ENCODE measurements at places on chromosomes 7 and 10.
A peak's percentile ranks its signal among the peaks of the same experiment; 100 is the strongest.

GRCh38 chr7:142866361-142867096 lies 11.7 kb downstream of the EPHB6 start:
- DNase-seq: peak; percentile 82
- H3K27me3 ChIP-seq: no peaks in the 10 kb centered on the region
- no peak overlapping the region for H3K27ac ChIP-seq
- no peaks in the 10 kb centered on the region for H3K36me3 ChIP-seq

- no peaks in the 10 kb centered on the region for H3K27me3 ChIP-seq
- H3K27ac ChIP-seq: no peak overlapping the region
- no peak overlapping the region for H3K4me3 ChIP-seq
- no peaks in the 10 kb centered on the region for H3K36me3 ChIP-seq
Observed at GRCh38 chr7:32476816-32477648, 13.1 kb downstream of the LSM5 start.

DNA sequence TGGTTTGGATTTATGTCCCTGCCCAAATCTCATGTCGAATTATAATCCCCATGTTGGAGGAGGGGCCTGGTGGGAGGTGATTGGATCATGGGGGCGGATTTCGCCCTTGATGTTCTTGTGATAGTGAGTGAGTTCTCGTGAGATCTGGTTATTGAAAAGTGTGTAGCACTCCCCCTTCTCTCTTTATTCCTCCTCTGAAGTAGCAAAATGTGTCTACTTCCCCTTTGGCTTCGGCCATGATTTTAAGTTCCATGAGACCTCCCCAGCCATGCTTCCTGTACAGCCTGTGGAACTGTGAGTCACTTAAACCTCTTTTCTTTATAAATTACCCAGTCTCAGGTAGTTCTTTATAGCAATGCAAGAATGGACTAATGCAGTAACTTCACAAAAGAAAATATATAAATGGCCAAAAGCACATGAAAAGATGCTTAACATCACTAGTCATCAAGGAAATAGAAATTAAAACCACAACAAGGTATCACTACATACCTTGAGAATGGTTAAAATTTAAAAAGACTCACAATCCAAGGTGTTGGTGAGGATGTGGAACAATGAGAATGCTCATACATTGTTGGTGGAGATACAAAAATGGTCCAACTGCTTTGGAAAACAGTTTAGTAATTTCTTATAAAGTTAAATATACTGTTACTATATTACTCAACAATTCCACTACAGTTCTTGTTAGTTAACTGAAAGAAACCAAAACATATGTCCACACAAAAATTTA lies 218.7 kb downstream of the SNX10 start:
- no peak overlapping the region for H3K4me3 ChIP-seq
- no peaks in the 10 kb centered on the region for H3K36me3 ChIP-seq
- DNase-seq: no peak
- 0 out of 2 replicates have a peak, but pooled peaks cover 2% of the 10 kb centered on the region for H3K4me1 ChIP-seq

DNA sequence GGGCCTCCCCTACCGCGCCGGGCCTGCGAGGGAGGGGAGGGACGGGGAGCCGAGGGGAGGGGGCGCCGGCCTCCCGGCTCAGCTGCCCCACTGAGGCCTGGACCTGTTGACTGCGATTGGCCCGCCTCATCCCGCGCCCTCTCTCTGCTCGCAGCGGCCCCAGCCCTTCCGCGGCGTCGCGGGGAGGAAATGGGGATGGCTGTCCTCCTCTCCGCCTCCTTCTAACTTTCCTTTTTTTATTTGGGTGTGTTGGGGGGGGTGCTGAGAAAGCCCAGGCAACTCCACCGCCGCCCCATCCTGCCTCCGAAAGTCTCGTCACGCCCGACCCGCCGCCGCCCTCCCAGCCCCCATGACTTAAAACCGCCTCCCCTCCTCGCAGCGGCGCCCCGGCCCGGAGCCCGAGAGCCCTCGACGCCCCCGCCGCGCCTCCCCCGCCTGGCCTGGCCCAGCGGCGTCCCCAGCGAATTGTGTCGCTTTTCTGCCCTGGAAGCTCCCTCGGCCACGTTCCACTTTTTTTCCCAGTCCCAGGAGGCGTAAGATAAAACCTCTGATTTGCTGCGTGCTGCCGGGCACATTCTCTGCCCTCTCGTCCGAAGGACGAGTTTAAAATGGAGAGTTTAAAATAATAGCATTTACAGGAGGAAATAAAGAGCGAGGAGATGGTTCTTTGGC lies 842 bp upstream of the SKIDA1 start:
- DNase-seq: peak; percentile 85
- H3K4me1 ChIP-seq: peaks cover 31% of the 10 kb centered on the region
- no peaks in the 10 kb centered on the region for H3K36me3 ChIP-seq
- peak overlapping the region; percentile 65 for H3K4me3 ChIP-seq
- no peaks in the 10 kb centered on the region for H3K27me3 ChIP-seq

DNA sequence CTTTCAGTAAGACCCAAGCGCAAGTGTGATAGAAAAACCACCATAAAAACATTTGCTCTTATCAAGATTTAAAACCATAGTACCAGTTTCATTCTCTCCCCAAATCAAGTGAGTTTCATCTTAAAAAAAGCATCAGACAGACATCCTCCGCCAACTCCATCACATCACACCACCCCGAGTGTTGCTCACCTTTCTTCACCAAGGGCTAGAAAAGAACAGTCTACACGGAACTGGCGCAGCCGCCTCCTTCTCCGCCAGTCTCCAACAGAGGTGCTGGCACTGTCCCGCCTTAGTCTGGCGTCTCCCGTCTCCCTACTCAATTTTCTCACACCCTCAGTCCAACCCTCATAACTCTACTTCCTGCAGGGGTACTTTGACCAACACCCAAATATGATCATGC lies 46.9 kb upstream of the WIPI2 start:
- no peaks in the 10 kb centered on the region for H3K4me1 ChIP-seq
- no peaks in the 10 kb centered on the region for H3K36me3 ChIP-seq
- H3K27ac ChIP-seq: no peak overlapping the region
- no peak for DNase-seq

DNA sequence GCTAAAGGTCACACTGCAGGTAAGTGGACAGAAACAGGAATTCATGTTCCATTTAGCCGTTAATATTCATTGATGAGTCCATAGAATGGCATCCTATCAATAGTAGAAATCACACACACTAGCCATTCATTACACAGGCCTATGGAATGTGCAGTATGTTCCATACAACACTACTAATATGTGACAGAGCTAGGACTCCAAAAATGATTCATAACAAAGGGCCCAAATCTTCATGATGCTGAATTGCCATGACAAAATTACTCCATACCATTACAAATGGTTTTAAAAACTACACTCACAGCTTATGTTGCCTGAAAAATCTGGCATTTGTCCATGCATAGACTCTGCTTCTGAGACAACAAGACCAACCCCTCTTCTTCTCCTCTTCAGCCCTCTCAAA lies 549.1 kb downstream of the XPNPEP1 start:
- H3K27me3 ChIP-seq: no peaks in the 10 kb centered on the region
- no peak overlapping the region for H3K4me3 ChIP-seq
- no peaks in the 10 kb centered on the region for H3K36me3 ChIP-seq
- DNase-seq: no peak

DNA sequence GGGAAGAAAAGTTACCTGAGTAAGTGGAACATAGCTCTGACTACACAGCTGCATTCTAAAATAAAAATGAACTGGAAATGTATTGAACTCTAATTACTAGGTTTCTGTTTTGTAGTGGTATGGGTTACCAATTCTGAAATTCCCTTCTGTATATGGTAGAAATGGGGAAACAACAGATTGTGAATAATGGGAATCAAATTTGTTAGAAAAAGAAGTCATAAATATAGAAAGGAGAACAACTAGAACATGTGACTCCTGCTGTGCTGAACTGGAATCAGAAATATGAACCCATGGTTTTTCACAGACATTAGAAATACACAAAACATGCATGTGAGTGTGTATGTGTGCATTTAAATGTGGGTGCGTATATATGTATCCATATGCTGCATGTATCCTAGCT lies 27.0 kb downstream of the MCMBP start:
- H3K4me3 ChIP-seq: no peak overlapping the region
- no peak overlapping the region for H3K27ac ChIP-seq
- H3K36me3 ChIP-seq: peaks cover 79% of the 10 kb centered on the region
- H3K4me1 ChIP-seq: no peaks in the 10 kb centered on the region

DNA sequence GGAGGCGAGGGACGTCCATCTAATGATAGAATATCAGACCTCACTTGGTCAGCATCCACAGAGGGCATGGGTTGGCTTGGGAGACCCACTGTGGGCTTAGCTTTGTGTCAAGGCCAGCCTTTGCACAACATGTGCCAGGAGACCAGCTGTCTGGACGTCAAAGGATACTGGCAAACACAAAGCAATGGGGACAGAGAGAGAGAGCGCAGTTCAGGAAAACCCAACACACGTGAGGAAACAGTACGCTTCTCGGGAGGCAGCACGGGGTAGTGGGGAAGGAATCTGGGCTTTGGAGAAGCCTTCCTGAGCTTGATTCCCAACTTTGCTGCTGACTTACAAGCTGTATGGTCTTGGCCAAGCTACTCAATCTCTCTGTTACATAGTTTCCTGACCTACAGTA lies 14.7 kb downstream of the PRLHR start:
- H3K27me3 ChIP-seq: no peaks in the 10 kb centered on the region
- H3K27ac ChIP-seq: no peak overlapping the region
- H3K4me1 ChIP-seq: no peaks in the 10 kb centered on the region
- no peaks in the 10 kb centered on the region for H3K36me3 ChIP-seq
- no peak overlapping the region for H3K4me3 ChIP-seq
- DNase-seq: no peak

DNA sequence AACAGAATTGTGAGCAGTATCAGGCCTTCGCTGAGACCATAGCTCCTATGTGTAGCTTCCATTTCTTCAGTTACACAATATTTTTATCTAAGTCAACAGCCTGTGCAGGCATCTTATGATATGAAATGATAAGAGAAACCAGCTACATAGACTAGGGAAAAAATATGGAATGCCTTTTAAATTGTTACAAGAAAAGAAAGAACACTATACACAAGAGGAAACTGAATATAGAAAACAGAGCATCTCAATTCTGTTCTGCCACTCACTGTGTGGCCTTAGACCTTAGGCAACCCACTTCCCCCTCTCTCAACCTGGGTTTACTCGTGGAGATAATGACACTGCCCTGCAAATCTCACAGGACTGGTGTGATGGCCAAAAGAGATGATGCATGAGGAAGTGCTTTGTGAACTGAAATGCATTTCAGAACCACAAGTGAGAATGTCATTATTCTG lies 132.9 kb downstream of the LRRN3 start:
- H3K4me1 ChIP-seq: no peaks in the 10 kb centered on the region
- no peaks in the 10 kb centered on the region for H3K36me3 ChIP-seq
- H3K27me3 ChIP-seq: no peaks in the 10 kb centered on the region
- no peak overlapping the region for H3K27ac ChIP-seq
- H3K4me3 ChIP-seq: no peak overlapping the region

Data from H1 (cell line).